ENCODE measurements at places on chromosomes 12 and 14. TPM values are rescaled to one million over a fixed set of nuclear protein-coding genes. Genes with fewer than 3 reads are reported as not detected.
A peak's percentile ranks its signal among the peaks of the same experiment; 100 is the strongest.

CISTR gene
- not detected for total RNA-seq

PSME1 gene
- total RNA-seq: 95.5 TPM

TDG gene
- total RNA-seq: 23.2 TPM

AICDA gene
- total RNA-seq: not detected

- DNase-seq: no peak
These were observed at the start of gene FGF23 for GRCh38 chr12:4379405-4379804. Gene FGF23, minus strand, starts transcription at chr12:4379712. Its CDS starts 130 bp downstream, at chr12:4379582.

GRCh38 chr12:46296822-46297221, 28.0 kb upstream of the SLC38A1 start:
- DNase-seq: no peak

- DNase-seq: peak; percentile 83
These were observed 2.0 kb upstream of the SETD1B start for GRCh38 chr12:121801595-121802484.

GRCh38 chr14:96090441-96091148, 51.4 kb downstream of the C14orf132 start:
- DNase-seq: peak; percentile 82

DNA sequence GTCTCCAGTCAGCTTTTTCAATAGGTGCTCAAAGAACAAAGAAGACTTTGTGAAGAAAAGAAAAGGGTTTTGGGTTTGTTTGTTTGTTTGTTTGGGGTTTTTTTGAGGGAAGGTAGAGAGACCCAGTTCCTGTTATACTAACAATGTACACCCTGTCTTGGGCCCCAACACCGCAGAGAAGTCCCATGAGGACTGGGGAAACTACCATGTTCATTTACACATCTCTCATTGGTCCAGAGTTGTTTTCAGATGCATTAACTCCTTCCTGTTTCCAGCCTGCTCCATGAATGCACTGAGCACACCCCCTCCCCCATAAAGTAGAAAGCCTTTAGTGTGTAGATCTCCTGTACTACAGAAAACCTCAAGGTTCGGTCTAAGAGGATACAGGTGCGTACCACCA, 51.1 kb upstream of the SLC8A3 start:
- no peak for DNase-seq

- DNase-seq: no peak
These were observed 201.7 kb downstream of the SNAPC1 start for GRCh38 chr14:61963926-61964325.

GRCh38 chr14:46197856-46198255, 453.7 kb downstream of the RPL10L start:
- DNase-seq: no peak

DNA sequence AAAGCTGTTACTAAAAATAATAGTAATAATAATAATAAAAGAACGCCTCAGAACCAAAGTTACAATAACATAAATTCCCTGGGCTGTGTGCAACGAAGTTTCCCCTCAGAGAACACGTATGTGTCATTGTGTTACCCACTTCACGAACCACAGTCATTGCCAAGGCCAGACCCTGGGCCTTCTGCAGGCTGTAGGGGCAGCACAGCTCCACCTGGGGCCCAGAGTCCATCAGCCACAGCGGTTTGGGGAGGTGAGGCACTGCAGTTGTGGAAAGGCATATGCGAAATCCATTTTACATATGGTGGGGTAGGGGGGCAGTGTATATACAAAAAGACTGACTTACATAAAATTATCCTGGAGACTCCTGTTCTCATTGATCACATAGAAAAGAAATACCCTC, 56.1 kb downstream of the ESR2 start:
- DNase-seq: no peak

DNA sequence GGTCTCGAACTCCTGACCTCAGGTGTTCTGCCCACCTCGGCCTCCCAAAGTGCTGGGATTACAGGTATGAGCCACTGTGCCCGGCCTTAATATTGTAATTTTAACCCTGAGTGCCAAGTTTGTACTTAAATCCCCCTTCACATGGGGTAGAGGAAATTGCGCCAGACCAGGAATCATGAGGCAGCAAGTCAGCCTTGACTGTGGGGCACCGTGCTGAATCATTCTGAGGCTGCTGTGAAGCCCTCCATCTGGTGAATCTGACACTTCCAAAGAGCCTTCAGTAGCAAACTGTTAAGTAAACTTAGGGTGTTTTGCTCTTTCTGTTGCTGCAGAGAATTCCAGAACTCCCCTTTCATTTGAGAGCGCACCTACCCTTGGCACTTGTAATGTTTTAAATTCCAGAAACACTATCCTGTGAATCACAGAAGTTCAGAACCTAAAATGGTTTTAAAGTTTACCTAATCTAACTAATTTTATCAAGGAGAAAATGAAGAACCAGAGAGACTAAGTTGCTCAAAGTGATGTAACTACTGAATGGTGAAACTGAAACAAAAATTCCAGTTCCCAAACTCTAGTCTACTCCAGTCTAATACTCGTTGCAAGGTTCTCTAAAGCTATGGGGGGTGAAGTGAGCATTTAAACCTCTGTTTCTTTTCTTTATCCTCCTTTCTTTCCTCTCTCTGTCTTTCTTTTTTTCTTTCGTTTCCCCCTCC, 7.5 kb downstream of the HEBP1 start:
- peak; percentile 84 for DNase-seq

DNA sequence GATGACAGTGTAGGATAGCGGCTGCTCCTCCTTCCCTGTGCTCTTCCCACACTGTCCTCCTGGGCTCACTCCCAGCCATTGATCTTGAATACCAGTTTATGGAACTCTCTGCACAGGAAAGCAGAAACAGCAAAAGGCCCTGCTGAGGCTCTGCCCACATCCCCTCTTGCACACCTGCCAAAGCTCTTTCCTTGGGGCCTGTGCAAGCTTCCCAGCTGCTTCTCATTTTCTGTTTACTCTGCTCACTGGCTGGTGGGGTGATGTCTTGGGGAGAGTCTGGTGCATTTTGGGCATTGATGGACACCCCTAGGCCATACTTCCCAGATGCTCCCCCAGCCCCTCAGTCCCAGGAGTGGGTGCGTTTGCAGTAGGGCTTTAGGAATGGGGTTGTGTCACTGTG, 361.8 kb downstream of the TMEM121 start:
- DNase-seq: peak; percentile 21

DNA sequence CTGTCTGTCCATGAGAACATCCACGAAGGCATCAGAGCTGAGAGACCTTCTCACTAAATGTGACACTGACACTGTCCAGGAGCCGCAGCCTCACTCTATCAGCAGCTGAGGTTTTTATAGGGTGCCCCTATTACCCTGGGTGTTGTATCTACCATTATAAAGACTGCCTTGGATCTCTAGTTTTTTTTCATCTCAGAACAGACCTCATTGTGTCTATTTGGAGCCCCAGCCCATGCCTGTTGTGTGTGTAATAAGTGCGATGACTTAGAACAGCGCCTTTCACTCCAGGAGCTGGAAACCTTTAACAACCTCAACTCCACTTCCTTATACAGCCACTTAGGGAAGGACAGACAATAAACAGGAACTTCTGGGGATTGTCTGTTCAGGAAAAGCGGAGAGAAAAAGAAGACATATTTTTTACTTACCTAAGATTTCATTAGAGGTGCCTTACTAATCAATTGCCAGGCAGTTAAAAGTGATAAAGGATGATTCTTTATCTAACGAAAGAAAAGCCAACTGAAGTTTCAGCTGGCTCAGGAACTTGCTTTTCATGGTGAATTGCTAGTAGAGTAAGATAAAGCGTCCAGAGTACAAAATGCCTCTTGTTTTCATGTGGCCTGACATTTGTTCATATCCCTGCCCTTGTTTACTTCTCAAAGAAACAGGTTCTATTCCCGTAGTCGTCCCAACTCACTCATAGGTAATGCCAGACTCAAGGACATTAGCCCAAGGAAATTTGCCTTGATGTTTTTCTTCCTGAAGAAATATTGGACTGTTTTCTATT, 420.6 kb downstream of the RAD51B start:
- no peak for DNase-seq

All from osteoblast (primary cell).